ENCODE measurements at places on chromosomes 6 and 20.

DNA sequence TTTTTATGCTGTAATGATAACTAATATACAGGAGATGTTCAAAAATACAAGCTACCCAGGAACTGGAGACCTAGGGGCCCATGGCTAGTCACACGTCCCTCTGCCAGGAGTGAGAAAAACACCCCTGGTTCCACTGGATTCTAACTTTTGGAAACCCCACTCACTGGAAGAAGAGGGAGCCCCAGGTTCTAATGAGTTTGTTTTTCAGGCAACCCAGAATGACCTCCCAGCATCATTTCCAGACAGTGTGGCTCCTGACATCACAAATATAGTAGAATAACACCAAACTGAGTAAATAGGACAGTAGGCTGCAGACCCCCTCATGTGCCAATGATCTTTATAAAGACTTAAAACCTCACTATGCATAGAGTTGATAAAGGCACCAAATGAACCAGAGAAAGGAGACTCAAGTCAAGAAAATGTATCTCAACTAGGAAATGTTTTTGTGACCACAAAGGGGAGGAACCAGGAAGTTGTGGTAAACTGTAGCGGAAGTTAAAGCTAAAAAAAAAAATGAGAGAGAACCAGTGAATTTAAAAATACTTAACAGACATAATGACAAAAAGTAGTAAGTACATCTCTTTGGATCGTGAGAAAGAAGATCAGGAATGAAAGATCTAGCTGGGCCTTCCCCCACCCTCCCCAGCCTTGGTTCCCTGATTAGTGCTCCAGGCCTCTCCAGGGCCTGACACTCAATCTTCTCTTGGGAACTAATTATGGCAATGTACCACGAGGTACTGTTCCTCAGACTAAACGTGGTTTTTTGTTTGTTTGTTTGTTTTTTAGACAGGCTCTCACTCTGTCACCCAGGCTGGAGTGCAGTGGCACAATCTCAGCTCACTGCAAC lies 19.8 kb downstream of the HLA-E start:
- peak; percentile 87 for DNase-seq

GRCh38 chr6:18676548-18676947 lies 289.4 kb downstream of the RNF144B start:
- no peak for DNase-seq

DNA sequence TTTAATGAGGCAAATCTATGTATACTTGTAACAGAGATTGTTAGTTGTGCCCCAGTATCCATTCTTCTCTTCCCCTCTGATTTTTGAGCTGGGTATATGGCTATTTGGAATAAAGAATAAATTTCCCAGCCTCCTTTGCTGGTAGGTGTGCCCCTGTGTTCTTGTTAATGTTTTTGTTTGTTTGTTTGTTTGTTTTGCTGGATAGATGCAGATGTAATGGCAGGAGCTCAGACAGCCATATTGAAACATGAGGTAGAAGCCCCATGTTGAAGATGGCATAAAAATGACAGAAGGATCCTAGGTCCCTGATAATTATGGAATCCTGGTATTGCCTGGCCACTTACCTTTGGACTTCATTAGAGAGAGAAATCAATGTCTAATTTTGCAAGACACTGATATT lies 19.9 kb upstream of the FKBP5 start:
- no peak for DNase-seq

GRCh38 chr20:11894062-11894461 lies 23.6 kb upstream of the BTBD3 start:
- no peak for DNase-seq

DNA sequence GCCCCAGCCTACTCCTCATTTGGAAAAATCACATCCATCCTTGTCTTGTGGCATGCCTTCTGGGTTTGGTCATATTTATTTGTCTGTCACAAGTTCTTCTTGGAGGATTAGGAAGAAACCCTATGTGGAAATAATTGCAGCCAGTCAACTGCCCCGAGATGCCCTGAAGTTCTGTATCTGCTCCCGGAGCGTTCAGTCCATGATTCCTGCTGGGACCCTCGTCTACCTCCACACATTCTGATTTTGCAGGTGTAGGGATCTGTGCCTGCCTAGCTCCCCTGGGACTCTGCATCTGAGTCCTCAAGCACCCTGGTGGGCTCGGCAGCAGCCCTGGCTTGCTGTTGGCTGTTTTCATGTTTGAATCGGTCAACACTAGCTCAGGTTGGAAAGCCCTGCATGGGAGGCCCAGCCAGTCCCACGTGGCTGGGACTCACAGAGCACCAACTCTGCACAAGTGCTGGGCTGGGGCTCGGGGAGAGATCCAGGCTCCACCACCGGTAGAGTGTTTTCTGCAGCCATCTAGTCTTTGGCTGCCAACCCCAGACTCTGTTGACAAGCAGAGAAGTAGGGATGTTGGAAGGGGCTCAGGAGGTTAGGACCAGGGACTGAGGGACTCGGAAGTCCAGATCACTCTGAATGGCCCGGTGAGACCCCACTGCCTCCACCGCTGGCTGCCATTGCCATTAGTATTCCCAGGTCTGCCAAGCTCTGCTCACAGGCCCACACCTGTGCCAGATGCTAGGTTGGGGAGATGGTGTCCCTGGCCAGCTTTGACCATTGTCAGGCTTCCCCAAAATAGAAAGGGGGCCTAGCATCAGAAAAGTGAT lies 183.5 kb upstream of the CST7 start:
- no peak for DNase-seq

DNA sequence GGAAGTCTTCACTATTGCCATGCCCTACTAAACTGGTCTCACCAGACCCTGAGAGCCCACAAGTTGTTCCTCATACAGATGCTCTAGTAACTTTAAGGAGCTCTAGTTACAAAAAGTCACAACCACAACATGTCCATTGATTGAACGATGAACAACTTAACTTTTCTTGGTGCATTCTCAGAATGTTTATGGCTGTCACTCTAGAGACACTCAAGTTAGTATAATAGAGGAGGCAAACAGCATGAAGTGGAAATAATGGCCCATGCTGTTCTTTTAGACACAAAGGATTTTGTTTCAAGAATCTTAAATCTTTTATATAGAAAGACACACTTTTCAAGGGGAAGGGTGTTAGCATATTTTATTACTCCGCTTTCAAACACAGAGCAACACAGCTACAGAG lies 934.4 kb downstream of the HACE1 start:
- DNase-seq, result no peak

GRCh38 chr6:108806665-108807064 lies 41.6 kb upstream of the ARMC2 start:
- no peak for DNase-seq

GRCh38 chr6:118974790-118975189 lies 39.8 kb upstream of the MCM9 start:
- no peak for DNase-seq

- DNase-seq, result no peak
Observed at GRCh38 chr20:56663660-56664059, 34.6 kb downstream of the TFAP2C start.

- peak; percentile 86 for DNase-seq
Observed at GRCh38 chr6:28758046-28758817, 165.6 kb downstream of the TRIM27 start.

DNA sequence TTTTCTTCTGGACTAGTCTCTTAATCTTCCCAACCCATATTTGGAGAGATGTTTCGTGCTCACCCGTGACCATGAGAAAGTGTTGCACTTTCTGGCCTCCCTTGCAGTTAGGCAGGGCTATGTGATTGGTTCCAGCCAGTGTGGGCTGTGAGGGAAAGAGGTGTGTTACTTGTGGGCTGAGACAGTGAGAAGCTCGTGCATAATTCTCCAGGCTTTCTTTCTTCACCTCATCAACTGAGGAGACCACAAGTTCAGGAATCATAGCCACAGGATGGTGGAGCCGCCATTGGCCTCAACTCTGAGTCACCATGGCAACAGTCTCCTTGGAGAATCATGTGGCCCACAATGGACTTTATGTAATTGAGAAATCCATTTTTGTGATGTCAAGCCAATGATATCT lies 57.5 kb upstream of the FUCA2 start:
- DNase-seq, result no peak

- DNase-seq, result no peak
Observed at GRCh38 chr20:43171930-43172329, 17.8 kb downstream of the PTPRT start.

DNA sequence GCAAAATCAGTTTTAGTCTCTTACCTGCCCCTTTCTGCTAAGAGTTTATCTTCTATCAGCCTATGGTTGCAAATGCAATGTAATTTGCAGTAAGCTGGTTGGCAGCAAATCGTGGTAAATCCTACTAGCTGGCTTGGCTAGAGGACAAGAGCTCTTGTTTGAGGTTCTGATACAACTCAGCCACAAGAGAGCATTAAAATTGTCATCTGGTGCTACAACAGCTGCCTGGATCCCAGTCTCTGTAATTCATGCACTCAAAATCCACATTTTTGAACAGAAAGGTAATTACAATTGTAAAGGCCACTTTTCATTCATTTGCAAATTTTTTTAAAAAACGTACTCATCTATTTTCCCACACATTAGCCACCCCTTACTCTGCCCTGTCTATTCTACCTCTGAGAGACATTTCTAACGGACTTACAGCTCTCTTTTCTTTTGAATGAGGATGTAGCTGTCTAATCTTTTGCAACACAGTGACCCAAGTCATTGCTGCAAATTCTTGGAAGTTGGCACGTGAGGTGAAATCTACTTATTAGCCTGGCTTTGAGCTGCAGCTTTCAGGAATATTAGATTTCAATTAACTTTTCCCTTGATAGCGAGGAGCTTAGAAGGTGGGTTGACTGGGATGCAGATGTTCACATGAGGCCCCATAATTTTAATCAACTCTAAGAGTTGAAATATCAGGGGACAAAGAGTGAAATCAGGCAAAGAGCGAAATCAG lies 54.0 kb upstream of the FAM184A start:
- no peak for DNase-seq

DNA sequence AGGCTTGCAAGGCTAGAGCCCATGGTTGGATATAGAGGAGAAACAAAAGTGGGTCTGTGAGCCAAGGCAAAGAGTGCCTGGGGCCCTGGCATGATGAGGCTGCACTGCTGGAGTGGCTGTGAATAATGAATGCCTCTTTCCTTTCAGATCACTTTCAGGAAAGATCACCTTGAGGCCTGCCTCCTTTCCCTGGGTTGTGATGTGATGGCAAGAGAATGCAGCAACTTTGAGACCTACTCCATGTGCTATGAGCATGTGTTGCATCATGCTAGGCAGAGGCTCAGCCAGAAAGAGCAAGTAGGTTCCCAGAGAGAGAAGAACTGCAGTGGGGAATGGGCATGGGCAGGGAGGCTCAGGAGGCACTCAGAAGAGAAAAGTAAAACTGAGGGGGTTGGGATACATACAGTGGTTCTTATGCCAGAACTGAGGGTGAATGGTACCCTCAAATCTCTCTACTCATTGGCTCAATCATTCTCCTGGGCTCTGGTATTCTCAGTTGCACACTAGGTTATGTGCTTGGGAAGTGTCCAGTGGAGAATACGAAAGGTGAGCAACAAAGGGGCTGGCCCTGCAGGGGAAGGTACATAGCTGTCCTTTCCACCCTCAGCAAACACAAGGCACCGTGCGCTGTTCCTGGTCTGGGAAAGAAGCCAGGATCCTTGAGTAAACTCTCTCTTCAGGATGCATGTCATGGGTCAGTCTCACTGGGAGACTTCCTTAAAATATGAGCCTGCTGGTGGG lies 45.9 kb downstream of the CD164 start:
- no peak for DNase-seq

Measured in NB4 (cell line).